Aorta (tissue), 5 donors: ENCODE measurements at places on chromosomes 6 and 20. TPM values are rescaled to one million over a fixed set of nuclear protein-coding genes. Genes with fewer than 3 reads are reported as not detected.

The BEND6 gene
- 3.1 TPM for total RNA-seq

The CCN6 gene
- not detected for total RNA-seq

The FOXF2 gene
- 0.69 TPM for total RNA-seq

The GSTA2 gene
- total RNA-seq: not detected

The MYLK4 gene
- 1.7 TPM for total RNA-seq

The OOEP gene
- 0.39 TPM for total RNA-seq

GRCh38 chr6:112189494-112189893 lies 64.9 kb downstream of the LAMA4 start:
- no peak for DNase-seq

GRCh38 chr6:157928428-157928827 lies 53.2 kb upstream of the SYNJ2 start:
- no peak for DNase-seq

DNA sequence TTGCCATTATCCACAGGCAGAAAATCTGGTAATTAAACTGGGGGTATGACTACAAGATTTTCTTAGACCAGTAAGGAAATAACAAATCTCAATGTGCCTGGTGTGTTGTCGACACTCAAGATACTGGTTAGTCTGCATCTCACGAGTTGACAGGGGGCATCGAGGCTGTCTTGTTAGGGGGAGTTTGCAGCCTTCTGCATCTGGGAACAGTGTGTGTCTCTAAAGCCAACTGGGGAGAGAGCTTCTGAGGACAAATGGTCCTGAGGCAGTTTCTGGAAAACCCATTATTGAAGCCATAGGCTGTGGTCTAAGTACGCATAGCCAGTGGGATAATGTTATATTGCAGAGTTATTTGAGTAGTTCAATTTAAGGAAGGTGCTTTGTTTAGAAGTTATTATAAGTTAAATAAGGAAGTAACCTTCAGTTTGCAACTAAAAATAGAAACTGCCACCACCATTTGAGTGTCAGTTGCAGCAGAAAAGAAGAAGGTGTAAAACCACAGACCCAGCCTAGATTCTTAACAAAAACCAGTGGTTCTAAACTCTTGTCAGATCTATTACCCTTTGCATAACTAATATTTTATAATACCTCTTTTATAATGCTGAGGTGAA lies 15.4 kb upstream of the MAPK13 start:
- no peak for DNase-seq

DNA sequence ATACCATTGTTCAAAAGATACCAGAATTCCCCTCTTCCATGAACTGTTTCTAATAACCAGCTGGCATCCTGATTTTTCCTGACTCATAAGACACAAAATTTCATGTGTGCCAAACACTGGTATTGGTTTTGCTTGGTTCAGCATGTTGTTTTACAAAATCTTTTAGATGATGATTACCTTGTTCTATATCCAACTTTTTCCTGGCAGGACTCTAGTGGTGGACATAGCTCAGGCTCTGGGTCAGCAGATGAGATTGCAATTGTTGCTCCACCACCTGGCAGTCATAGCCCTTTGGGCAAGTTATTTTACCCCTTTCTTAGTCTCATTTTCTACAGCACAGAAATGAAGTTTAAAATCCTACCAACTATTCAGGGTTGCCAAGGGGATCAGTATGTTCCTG lies 6.2 kb downstream of the TRIM38 start:
- DNase-seq: no peak

GRCh38 chr20:6122111-6122872 lies 538 bp downstream of the FERMT1 start:
- DNase-seq: no peak

GRCh38 chr6:132814716-132815570 lies 574 bp downstream of the RPS12 start:
- no peak for DNase-seq

DNA sequence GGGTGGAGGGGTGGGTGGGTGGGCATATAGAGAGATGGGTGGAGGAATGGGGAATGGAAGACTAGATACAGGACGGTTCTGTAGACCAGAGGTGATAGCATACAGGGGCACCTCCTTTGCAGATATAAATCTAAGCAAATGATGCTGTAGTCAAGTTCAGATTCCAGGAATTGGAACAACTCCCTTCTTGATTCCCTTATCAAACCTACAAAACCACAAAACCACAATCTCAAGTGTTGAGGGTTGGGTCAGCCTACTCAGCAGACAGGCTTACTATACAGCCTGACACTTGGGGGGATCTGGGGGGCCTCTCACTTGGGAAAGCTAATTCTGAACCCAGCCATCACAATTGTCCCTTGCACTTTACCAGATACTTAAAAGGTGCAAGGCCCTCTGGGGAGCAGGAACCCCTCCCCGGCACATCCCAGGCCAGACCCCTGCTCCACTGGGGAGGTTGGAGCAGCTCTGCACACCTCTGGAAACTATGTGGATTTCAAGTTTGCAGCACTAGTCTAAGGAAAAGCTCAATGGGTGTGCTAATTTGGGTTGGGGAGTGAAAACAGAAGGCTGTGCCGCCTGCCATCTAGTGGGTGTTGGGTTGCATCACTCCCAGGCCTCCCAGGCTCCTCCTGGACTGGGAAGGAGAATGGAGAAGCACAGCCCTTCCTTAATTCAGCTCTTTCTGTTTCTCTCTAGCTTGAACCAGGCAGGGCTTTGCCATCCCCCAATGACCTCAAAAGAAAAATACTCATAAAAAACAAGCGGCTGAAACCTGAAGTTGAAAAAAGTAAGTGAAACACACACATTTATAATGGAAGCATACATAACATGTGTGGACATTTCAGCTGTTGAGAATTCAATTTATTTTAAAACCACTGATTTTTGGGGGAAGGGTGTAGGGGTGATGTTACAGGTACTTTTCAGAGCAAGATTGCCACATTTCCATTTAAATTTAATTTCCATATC lies 121.2 kb upstream of the LAMP5 start:
- peak; percentile 86 for DNase-seq

DNA sequence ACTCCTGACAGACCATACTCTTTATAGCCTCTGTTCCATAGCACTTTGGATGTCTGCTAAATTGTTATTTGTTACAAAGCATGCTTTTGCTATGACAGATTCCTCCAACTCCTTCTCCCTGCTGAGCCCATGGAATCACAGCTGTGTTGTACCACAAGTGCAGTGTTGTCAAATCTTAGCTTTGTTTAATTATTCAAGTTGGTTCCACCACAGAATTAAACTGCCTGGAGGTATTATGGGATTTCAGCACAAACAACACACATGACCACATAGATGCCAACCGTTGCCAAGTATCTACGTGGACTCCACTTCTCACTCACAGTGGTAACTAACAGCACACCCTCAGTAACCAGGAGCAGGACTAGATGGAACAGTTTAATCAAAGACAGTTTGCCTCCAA lies 32.7 kb upstream of the MARCKS start:
- no peak for DNase-seq

GRCh38 chr6:46756469-46757213 lies 9.9 kb downstream of the ANKRD66 start:
- no peak for DNase-seq

- DNase-seq: no peak
Measured at GRCh38 chr20:24473435-24474223, 4.2 kb downstream of the SYNDIG1 start.

DNA sequence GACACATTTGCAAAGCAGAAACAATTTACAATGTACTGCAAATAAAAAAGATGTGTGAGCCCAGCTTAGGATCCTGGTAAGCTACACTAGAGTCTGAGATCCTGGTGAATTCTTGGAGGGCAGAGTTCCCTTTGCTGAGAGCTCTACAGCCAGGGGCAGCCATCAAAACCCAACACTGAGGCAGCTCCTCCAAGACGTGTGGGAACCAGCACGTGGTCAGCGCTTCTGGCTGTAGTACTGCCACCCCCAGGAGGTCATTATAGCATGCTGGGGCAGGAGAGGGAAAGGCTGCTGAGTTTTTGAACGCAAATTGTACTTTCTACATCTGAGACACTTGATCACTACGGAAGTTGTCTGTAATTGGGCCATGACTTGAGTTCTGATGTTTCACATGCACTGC lies 131.5 kb downstream of the INSM1 start:
- no peak for DNase-seq

- DNase-seq: no peak
Measured at GRCh38 chr6:145600299-145600698, 135.0 kb downstream of the EPM2A start.

DNA sequence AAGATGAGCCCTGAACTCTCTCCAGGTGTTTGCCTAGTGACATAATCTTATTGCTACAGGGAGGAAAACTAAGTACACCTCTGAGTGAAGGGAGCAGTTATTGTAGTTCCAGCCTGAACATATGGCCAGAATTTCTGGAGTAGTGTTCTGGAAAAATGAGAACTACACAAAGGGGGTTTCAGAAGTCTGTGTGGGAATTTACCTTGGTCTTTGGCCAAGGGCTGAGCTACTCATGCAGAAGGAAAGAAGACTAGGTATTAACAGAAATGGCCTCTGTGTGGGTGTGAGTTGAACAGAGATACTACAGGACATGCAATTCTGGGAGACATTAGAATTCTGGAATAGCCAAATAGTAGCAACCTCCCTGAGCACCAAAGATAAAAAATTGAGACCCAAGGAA lies 1009.7 kb upstream of the GJE1 start:
- no peak for DNase-seq

DNA sequence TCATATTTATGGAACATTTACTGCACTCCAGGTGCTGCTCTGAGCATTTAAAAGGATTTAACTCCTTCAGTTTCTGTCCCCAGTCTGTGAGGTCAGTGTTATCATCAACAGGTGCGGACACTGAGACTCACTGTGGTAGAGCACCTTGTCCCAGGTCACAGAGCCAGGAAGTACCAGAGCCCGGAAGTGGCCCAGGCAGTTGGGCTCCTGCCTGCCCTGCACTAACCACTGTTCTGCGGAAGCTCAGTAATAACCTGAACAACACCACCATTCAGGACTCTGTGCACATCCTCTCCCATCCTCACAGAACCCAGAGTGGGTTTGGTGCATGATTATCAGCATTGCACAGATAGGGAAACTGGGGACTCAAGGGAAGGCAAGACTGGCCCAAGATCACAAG lies 16.8 kb upstream of the SIRPG start:
- no peak for DNase-seq

- no peak for DNase-seq
Measured at GRCh38 chr6:150510576-150510975, 89.1 kb upstream of the PLEKHG1 start.
